ENCODE measurements at places on chromosomes 7 and 10.
A peak's percentile ranks its signal among the peaks of the same experiment; 100 is the strongest.

- DNase-seq, result peak; percentile 53
Observed at GRCh38 chr10:79196470-79197461, 128.0 kb downstream of the ZMIZ1 start.

DNA sequence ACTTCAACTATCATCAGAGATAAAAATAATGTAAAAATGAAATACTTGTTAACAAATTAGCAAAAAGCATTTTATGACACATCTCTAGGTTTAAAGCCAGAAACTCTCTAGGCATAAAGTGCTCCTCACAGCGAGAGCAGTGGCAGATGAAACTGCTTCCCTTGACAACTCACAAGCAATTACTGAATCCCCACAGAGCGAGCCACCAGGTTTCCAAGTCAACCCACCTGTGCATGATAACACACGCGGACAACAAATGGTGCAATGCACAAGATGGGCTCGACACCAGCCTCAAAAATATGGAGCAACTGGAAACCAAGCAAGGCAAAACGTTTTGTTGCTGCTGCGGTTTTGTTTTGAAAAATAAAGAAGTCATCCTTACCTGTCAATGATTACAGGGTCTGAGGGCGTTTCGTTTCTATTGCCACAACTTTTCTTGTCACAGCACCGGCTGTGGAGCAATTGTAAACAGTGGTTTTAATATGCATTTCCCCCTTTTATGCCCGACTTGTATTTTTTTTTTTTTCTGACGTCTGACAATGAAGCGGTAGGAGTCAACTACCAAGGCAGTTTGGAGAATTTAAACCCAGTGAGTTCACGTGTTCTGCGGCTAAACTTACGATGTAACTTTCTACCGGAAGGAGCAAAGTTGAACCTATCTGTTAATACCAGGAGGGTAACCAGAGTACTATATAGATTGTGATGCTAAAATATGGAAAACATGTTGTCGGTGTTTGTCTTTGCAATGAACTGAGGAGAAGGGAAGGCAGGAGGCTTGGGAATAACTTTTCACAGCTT, 7.0 kb downstream of the EBF3 start:
- no peak for DNase-seq

GRCh38 chr7:122118757-122119156, 25.3 kb downstream of the AASS start:
- DNase-seq, result no peak

- no peak for DNase-seq
Observed at GRCh38 chr10:77441353-77442166, 196.0 kb downstream of the KCNMA1 start.

DNA sequence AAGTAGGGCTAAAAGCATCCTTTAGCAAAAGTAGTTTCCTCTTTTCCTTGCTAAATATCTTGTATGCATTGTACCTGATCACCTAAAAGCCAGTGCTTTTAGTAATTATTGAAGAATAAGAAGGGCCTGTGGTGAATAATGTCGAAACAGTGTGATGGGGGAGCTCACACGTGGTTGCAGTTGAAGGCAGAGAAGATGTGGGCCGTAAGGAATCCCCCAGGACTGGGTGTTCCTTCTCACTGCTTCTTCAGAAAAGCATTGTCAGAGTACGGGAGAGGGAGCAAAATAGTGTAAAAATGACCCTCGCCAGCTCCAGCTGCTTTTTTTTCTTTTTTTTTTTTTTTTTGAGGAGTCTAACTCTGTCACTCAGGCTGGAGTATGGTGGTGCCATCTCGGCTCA, 201.1 kb downstream of the NSUN6 start:
- no peak for DNase-seq

DNA sequence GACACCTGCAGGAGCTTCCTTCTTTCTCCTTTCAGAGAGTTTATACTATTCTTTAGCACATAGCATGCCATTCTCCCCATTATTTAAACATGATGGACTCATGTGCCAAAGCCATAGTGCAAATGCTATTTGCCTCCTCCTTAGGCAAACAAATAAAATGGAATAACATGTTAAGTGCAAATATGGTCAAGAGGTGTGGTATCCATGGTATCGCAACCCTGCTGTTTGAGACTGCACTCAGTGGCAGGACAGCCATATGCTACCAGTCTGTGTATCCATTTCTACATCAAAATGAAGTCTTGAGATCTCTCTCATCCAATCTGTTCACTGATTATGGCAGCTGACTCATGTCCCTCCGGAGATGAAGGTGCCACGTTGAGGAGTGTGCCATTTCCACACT, 22.8 kb downstream of the HEPACAM2 start:
- DNase-seq, result no peak

- no peak for DNase-seq
Observed at GRCh38 chr7:92768501-92769393, 67.6 kb downstream of the CDK6 start.

GRCh38 chr7:73715648-73716317, 3.7 kb downstream of the STX1A start:
- no peak for DNase-seq

GRCh38 chr7:39958038-39958437, 8.0 kb downstream of the CDK13 start:
- DNase-seq, result no peak

GRCh38 chr10:116522803-116523381, 22.8 kb upstream of the PNLIP start:
- no peak for DNase-seq

- DNase-seq, result no peak
Observed at GRCh38 chr7:79855172-79855571, 279.5 kb upstream of the GNAI1 start.

DNA sequence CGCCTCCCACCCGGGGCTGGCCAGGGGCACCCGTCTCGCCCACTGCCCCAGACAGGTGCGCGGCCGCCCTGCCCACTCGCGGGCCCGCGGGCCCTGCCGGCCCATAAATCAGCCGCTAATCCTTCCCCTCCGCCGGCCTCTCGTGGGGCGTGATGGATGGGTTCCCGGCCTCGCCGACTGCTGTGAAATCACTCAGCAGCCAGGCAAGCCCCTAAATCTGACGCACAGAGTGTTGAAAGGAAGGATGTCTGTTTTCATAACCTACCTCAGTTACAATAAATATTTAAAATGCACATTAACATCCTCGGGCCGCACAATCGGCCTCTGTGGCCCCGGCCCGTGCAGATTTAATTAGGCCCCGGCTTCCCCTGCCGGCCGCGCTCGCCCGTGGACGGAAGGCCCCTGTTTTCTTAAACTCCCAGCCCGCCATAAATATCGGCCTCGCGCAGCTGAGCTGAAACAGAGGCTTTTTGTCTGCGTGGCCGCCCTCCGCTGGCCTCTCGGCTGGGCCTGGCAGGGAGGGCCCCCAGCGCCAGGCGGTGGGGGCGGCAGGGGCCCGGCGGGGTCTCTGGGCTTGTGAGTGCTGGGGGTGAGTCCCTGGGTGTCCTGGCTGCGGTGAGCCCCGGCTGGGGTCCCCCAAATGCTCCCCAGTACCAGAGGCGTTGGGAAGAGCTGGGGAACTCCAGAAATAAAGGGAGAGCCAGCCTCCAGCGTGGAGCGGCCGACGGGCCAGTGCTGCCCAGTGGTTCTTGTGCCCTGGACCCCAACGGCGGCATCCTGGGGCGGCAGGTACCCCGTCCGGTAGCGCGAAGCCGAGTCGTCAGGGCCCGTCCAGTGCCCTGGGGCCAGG, 90.7 kb downstream of the UNCX start:
- no peak for DNase-seq

DNA sequence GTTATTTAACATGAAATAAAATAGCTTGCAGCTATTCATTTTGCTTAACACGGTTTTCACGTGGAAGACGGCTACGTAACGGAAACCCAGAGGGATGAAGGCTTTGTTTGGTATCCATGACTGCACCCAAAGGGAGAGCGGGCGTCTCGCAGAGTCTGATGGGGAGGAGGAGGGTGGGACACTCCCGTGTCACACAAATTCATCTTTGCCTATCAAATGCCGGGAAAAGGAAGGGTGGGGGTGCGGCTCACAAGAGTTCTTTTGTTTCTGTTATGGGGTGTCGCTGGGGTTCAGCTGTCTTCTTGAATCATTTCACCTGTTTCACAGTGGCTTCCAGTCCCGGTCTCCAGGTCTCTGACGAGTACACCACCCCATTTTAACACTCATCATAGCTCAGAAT, 108.5 kb downstream of the ZRANB1 start:
- no peak for DNase-seq

DNA sequence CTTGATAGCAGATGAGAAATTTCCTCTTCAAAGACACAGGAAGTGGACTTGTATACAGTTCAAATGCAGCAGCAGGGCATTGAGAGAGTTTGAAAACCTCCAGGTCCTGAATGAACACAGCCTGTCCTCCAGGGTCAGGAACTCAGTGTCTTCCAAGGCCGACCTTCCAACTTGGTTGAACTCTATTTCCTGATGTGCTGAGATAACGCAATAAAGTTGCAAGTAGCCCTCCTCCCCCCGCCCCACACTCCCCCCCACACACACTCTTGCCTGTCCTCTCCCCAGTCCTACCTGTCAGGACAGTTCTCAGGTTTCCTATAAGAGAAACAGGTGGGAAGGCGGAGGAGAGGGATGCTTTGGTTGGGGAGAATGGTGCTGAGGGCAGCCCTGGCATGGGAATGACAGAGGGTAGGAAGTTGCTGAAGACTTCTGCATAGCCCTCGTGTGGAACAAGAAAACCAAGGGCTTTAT, 90.0 kb downstream of the CCDC71L start:
- DNase-seq, result no peak

- no peak for DNase-seq
Observed at GRCh38 chr7:56091591-56091990, 1.2 kb downstream of the PHKG1 start.

DNA sequence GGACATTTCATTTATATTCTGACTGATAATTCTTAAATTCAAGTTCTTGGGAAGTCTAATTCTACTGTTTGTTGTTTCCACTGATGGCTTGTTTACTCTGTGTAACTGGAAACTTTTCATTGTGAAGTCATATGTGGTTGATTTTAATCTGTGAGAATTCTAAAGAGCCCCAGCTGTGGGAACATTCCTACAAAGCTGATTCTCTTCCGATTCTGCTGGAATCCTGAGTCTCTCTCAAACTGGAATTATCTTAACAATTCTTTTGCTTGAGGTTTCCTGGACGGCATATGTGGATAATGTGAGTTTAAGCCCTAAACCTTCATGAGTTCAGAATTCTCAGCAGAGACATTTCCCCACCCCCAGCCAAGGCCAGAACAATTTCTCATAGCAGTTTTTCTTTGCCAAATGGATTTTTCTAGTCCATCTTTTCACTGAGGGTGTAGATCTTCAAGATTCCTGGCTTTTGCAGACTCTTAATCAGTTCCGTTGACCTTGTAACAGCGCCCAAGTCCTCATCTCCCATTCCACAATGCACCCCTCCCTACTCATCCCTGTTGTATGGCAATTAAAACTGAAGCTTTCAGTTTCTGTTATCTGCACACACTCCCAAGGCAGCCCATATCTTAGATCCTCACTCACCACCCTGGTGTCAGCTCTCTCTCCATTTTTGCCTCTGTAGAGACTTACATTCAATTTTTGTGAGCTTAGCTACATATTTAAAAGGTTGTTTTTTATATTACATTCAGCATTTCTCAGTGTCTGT, 37.6 kb downstream of the GRM8 start:
- no peak for DNase-seq

- DNase-seq, result no peak
Observed at GRCh38 chr7:120582916-120583315, 275.0 kb downstream of the TSPAN12 start.

GRCh38 chr7:130377178-130377577, 3.1 kb upstream of the CPA1 start:
- no peak for DNase-seq

GRCh38 chr7:151824373-151824933, 52.5 kb downstream of the PRKAG2 start:
- DNase-seq, result no peak

DNA sequence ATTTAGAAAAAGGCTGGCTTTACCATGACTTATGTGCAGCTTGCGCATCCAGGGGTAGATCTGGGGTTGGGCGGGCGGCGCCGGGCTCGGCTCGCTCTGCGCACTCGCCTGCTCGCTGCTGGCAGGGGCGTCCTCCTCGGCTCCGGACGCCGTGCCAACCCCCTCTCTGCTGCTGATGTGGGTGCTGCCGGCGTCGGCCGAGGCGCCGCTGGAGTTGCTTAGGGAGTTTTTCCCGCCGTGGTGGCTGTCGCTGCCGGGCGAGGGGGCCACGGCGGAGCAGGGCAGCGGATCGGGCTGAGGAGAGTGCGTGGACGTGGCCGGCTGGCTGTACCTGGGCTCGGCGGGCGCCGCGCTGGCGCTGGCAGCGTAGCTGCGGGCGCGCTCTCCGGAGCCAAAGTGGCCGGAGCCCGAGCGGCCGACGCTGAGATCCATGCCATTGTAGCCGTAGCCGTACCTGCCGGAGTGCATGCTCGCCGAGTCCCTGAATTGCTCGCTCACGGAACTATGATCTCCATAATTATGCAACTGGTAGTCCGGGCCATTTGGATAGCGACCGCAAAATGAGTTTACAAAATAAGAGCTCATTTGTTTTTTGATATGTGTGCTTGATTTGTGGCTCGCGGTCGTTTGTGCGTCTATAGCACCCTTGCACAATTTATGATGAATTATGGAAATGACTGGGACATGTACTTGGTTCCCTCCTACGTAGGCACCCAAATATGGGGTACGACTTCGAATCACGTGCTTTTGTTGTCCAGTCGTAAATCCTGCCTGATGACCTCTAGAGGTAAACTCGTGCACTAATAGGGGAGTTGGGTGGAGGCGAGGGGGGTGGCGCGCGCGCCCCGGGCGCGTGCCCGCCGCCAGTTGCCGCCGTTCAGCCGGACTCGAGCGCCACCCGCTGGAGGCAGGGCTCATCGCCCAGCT, at the start of gene HOXA5:
TSS of gene HOXA5 (minus strand) at position 659 of the 927 bp plus-strand sequence. CDS start at position 585, 74 bp downstream.
- DNase-seq, result no peak

GRCh38 chr7:101058355-101058754, 26.9 kb upstream of the TRIM56 start:
- peak; percentile 15 for DNase-seq

DNA sequence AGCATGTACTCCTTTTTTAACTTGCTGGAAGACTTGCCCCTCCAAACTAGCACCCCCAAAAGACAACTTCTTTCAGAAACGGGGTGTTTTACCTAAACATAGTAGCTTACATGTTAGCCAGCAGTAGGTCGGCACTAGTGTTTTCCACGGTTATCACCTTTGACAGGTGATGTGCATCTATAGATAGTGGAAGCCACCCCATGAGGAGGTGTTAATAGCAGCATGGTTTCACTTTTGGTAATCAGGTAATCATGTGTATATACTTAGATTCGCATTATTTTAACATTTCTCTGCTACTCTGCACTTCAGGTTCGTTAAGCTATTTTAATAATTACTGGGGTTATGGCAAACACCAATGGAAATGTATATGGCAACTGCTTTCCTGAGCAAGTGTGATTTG, 17.6 kb downstream of the SRI start:
- DNase-seq, result no peak

DNA sequence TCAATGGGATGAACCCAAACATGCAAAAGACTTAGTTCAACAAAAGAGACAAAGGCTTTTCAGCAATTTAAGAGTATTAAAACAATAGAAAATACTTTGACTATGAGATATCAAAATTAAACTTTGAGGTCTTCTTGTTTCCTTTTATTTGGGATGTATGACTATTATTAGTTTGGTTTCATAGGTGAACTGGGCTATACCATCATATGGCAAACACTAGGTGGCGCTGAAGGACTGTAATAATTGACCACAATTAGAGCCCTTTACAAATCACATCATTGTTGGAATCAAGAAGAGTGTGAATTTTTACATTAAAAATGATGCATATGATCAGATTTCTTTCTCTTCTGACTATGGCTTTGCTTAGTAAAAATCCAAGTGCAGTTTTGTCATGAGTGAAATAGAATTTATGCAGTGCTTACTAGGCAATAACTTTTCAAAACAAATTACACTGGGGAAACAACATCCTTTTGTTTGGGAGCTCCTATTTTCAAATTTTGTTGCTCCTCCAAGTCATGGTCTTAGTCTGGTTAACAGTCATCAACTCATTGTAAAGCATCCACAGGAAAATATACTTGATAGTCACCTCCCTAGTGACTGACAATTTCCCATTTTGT, 14.7 kb upstream of the NXPH1 start:
- no peak for DNase-seq

Measured in activated T-helper 1 cell treated with anti-CD3 and anti-CD28 coated beads, Interleukin-2, amount 50 U/mL, for 16 hours (primary cell).